ENCODE measurements at places on chromosomes 12 and 14.
A peak's percentile ranks its signal among the peaks of the same experiment; 100 is the strongest.

GRCh38 chr14:23005451-23006187 lies 4.3 kb downstream of the C14orf93 start:
- DNase-seq, result no peak

- DNase-seq, result no peak
These were observed 1.9 kb downstream of the TTLL5 start for GRCh38 chr14:75662966-75663365.

DNA sequence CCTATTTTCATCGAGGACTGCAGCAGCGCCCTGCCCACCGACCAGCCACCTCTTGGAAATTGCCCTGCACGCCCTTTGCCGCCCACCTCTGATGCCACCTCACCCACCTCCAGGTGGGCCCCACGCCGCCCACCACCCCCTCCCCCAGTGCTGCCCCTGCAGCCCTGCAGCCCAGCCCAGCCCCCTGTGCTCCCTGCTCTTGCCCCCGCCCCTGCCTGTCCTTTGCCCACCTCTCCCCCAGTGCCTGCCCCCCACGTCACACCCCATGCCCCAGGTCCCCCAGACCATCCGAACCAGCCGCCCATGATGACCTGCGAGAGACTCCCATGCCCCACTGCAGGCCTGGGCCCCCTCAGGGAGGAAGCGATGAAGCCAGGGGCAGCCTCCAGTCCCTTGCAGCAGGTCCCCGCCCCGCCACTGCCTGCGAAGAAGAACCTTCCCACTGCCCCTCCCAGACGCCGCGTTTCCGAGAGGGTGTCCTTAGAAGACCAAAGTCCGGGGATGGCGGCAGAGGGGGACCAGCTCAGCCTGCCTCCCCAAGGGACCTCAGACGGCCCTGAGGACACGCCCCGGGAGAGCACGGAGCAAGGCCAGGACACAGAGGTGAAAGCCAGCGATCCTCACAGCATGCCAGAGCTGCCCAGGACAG lies 96.5 kb downstream of the LGMN start:
- no peak for DNase-seq

DNA sequence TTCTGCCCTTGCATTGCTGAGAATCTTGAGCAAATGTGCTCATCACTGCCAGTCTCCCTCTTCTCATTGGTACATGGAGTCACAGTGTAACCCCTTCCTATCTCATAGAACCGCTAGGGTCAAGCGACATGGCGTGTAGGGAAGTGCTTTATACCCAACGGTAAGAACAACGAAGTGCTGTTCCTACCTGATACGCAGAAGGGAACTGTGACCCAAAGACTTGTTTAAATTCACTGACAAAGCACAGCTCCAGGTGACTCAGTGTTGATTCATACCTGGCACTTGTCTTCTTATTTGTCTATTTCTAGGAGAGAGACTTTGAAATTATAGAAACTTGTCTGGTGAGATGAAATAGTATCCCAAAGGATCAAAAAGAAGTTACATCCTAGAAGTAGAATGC lies 53.7 kb downstream of the FBXL14 start:
- DNase-seq, result no peak

GRCh38 chr14:97723819-97724218 lies 926.6 kb downstream of the VRK1 start:
- no peak for DNase-seq

- DNase-seq, result no peak
These were observed 95.4 kb downstream of the ALG10B start for GRCh38 chr12:38411946-38412345.

GRCh38 chr14:36971263-36971855 lies 201.0 kb downstream of the SLC25A21 start:
- no peak for DNase-seq

- no peak for DNase-seq
These were observed 1.2 kb downstream of the LPCAT3 start for GRCh38 chr12:7016958-7017571.

- no peak for DNase-seq
These were observed 12.1 kb downstream of the ZFHX2 start for GRCh38 chr14:23539248-23540140.

- DNase-seq, result no peak
These were observed 15.3 kb downstream of the SNX6 start for GRCh38 chr14:34614638-34615037.

DNA sequence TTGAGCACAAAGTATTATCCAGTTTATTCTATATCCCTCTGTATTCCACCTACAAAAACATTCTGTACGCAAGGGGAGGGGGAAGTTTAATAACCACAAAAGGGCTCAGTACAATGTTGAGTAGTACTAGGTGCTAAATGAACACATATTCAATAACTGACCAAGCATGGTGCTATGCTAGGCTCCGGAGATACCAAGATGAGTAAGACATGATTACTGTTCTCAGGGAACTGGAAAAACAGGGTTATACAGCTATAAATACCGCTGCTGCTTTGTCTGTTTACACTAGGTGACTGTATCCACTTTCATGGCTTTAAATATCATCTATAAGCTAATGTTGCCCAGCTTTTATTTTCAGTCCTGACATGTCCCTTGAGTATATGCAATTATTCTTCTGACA lies 135.8 kb downstream of the INSM2 start:
- DNase-seq, result no peak

DNA sequence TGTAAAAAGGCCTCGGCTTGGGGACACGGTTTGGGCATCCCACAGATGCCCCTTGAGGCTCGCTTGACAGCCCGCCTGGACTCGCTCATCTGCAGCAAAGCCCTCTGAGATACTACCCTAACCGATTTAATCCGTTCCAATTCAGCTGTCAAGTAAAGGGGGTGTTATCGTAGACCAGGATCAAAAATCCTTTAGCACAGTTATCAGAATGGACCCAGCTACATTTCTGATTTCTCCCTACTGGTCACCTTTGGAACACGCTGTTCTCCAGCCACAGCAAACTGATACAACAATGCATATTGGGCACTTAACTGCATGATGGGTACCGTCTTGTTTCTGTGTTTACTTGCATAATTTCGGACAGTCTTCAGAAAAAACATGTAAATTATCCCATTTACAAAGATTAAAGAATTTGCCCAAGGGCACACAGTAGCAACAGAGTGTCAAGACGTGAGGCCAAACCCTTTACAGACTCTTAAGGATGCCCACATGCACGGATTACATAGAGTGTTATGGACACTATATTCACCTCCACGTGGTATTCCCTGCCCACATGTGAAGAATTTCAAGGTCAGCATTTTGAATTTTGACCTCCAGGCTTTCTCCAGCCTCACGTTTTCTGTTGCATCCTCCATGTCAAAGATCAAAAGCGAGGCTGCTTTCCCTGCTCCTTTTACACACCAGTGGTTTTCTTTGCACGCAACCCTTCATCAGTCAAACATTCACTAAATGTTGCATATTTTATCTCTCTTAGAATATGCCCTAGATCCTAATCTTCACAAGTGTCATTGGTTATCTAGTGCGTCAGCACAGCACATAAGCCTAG lies 3.2 kb upstream of the DUSP6 start:
- no peak for DNase-seq

- peak; percentile 44 for DNase-seq
These were observed 245.6 kb upstream of the NPAS3 start for GRCh38 chr14:32693114-32693513.

DNA sequence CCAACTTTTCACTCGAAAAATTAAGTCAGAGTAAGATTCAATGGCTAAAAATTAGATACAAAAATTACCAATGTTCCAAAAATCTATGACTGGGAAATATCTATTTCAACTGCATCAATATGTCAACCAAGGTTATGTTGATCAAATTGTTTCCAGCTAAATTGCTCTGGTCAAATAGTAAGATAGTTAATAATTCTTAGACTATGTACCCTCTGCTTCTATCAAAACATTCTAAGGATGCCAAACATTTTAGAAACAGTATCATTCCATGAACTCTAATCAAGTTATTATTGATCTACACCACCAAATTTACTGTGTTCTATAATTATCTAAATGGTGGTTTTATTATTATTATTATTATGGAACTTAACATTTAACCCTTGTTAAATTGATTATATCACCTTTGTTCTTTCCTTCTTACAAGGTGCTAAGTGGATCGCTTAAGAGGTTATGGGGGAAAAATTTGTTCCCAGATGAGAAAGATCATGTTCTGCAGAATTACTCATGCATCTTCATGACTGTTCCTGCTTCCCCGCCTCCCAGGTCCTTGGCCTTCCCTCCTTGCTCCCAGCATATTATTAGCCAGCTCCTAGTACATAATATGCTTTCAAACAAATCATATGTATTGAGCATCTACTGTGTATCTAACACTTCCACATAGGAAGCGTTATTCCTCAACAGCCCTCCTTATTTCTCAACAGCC lies 240.5 kb upstream of the KRR1 start:
- DNase-seq, result no peak

GRCh38 chr12:44972746-44973421 lies 78.0 kb downstream of the DBX2 start:
- no peak for DNase-seq

DNA sequence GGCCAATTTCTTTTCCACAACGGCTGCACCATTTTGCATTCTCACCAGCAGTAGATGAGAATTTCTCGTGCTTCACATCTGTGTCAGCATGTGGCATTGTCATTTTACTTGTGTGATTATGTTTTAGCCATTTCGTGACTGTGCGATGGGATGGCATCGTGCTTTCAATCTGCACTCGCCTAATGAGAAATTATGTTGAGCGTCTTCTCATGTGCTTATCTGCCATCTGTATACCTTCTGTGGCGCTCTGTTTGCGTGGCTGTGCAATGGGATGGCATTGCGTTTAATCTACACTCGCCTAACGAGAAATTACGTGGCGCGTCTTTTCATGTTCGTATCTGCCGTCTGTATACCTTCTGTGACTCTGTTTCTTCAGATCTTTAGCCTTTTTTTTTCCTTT lies 14.9 kb upstream of the GPR132 start:
- DNase-seq, result no peak

DNA sequence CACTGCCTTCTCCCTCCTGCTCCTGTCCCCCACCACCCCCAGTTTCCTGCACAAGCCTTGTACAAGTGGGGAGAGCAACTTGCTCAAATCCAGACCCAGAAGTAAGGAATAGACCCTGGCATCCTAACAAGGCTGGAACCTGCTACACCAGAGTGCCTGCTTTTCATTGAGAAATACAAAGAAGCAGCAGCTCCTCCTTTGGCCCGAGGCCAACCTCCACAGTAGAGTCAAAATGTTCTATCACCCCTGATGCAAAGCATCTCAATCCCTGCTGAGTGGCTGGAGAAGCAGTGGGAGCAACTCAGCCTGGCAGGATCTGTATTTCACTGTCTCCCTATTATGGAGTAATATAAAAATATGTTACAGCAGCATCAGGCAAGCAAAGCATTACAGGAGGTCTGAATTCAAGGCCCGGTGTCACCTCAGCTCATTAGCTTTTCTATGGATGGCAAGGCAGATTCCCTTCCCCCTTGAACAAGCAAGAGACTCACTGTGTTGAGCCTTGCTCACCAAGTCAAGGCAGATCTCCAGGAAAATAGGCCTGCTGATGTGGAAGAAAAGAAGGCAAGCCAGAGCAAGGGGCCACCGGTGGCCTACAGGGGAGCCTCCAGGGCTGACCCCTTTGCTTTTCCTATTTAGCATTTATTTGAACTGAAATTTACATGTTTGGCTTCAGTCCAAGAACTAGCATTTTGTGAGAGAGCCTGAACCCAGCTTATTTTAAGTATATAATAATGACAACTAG lies 186.3 kb upstream of the EGLN3 start:
- DNase-seq, result no peak

GRCh38 chr14:95483309-95484165 lies 32.9 kb downstream of the SYNE3 start:
- no peak for DNase-seq

DNA sequence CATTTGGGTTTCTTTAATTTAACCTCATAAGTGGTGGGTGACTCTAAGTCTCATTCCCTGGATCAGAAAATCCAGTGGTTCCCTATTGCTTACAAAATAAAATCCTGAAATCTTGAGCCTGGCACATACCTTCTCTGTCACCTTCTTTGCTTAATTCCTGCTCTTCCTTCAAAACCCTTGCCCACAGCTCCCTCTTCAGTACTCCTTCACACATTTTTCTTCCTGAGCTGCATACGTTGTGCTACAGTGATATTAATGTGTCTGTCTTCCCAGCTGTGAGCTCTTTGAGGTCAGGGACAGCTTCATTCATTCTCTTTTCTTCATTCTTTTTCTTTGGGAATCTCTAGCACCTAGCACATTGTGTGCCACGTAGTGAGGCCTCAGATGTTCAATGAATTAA lies 9.5 kb downstream of the TSPAN11 start:
- DNase-seq, result no peak

DNA sequence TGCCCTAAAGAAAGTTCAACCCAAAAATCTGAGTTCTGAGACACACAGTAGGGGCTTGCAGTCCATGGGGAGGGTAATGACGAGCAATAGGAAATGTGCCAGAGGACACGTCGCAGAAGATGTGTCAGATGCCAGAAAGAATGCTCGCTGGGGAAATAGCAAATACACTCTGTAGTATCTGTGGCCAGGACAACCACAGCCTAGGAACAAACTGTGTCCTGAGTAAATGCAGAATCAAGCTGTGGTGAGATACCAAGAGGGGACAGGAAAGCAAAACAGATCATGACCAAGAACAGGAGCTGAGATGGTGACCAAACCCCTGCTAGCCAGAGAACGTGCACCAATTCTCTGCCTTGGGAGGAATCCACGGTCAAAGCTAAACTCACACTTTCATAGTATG lies 9.1 kb downstream of the CRACR2A start:
- DNase-seq, result no peak

GRCh38 chr12:65372574-65372973 lies 94.1 kb downstream of the MSRB3 start:
- no peak for DNase-seq

DNA sequence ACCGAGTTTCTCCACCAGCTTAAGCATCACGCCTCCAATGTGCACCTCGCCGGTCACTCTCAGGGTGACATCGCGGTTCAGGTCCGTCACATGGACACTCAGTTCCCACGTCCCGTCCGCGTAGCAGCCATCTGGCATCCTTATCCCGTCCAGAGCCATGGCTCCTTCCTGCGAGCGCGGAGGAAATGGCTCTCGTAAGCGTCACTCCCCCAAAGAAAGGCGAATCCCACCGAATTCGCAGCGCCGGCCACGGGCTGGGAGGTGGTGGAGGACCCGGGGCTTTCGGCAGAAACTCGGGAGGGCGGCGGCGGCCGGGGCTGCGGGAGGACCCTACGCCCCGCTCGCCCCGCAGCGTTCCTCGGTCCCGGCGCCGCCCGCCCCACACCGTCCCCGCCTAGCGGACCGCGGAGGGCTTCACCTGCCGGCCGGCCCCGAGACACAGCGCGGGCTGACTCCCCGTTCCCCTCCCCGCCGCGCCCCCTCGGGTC lies 396 bp downstream of the FERMT2 start:
- no peak for DNase-seq

GRCh38 chr12:56723889-56724700 lies 1.0 kb downstream of the NACA start:
- no peak for DNase-seq

DNA sequence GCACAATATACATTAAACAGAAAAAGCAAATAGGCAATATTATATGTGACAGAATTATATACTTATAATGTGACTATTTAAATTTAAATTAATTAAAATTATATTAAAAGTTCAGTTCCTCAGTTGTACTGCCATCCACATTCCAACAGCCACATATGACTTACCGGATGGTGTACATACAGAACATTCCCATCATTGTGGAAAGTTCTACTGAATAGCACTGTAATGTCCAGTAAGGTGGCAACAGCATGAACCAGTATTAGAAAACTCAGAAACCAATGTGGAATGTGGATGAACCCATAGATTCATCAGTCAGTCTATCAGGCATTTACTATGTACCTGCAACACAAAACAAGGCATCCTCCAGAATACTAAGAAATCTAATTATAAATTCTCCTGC lies 12.4 kb downstream of the ATG14 start:
- no peak for DNase-seq

Measured in NCI-H187 (cell line).